ENCODE measurements at places on chromosomes 16 and 17. TPM values are rescaled to one million over a fixed set of nuclear protein-coding genes. Genes with fewer than 3 reads are reported as not detected.

DNA sequence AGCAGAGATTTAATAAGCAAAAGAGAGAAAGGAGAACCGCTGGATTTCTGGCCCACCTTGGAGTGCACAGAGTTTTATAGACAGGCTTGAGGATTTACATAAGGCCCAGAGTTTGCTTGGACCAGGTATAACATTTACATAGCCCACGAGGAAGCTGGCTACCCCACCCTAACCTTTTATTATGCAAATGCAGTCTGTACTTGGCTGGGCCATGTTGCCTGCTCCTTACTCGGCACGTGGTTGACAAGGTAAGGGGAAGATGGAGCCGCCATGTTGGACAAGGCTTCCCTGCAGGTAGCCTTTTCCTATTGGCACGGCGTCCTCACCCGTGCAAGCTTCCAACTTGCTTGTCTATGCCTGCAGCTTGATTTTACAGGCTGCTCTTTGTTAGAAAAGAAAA is 35.2 kb upstream of the HS3ST3A1 start:
- no peak for DNase-seq
- H3K4me3 ChIP-seq: no peak overlapping the region

DNA sequence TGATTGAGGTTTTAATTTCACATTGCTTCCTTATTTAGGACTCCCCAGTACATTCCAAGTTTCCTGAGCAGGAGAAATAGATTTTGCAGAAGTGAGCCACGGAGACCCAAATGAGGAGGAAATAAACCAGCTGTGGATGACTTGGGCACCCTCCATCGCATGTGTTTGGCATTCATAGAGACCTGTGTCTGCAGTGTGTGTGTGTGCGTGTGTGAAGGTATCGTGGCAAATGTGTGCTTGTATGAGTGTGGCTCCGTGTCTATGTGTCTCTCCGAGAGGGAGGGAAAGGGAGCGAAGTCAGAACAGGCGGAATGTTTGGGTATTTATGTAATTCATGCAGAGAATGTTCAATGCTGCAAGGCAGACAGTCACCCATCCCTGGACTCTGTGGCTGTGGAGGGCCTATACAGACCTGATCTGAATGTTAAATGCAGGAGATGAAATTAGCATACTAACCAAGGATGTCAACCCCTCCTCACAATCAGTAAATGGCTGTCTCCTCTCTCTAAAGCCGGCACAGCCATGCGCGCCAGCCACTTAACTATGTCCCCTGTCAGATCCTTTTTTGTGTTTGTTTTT is 186.0 kb upstream of the ZFHX3 start:
- DNase-seq: no peak
- H3K27me3 ChIP-seq: no peaks in the 10 kb centered on the region
- no peaks in the 10 kb centered on the region for H3K36me3 ChIP-seq
- no peak overlapping the region for H3K4me3 ChIP-seq

Gene CHAD
- not detected for total RNA-seq

Gene RPS2
- 5,556 TPM for total RNA-seq

GRCh38 chr16:75566040-75566757 is at the start of gene GABARAPL2:
Gene GABARAPL2, plus strand, starts transcription at chr16:75566379. Its CDS starts 108 bp downstream, at chr16:75566487.
- H3K27ac ChIP-seq: peak within 1 kb of the TSS; percentile 62
- H3K4me3 ChIP-seq: peak within 1 kb of the TSS; percentile 98
- H3K4me1 ChIP-seq: peaks cover 53% of the 10 kb centered on the region
- H3K27me3 ChIP-seq: peaks cover 19% of the 10 kb centered on the region

GRCh38 chr16:71754652-71755051 is 30.2 kb upstream of the PHLPP2 start:
- DNase-seq: no peak
- H3K4me3 ChIP-seq: peak overlapping the region; percentile 7
- peak overlapping the region; percentile 66 for H3K27ac ChIP-seq

- no peaks in the 10 kb centered on the region for H3K27me3 ChIP-seq
- DNase-seq: no peak
- no peaks in the 10 kb centered on the region for H3K36me3 ChIP-seq
- no peak overlapping the region for H3K4me3 ChIP-seq
- peaks cover 7% of the 10 kb centered on the region for H3K4me1 ChIP-seq
Measured at GRCh38 chr16:56715126-56715525, 14.8 kb upstream of the NUP93 start.

Gene TNFSF13
- 4.3 TPM for total RNA-seq

- H3K4me3 ChIP-seq: no peak overlapping the region
- no peak overlapping the region for H3K27ac ChIP-seq
- peaks cover 42% of the 10 kb centered on the region for H3K4me1 ChIP-seq
- no peak for DNase-seq
- no peaks in the 10 kb centered on the region for H3K27me3 ChIP-seq
- H3K36me3 ChIP-seq: no peaks in the 10 kb centered on the region
Measured at GRCh38 chr16:84356591-84357116, 11.7 kb upstream of the ATP2C2 start.

- peaks cover 2% of the 10 kb centered on the region for H3K4me1 ChIP-seq
- no peaks in the 10 kb centered on the region for H3K36me3 ChIP-seq
- H3K27ac ChIP-seq: no peak overlapping the region
- DNase-seq: no peak
- H3K4me3 ChIP-seq: no peak overlapping the region
Measured at GRCh38 chr17:20095336-20096080, 86.3 kb downstream of the SPECC1 start.

Gene TMEM235
- total RNA-seq: not detected

All from activated T-cell treated with anti-CD3 and anti-CD28 coated beads, Interleukin-2, amount 50 U/mL, for 72 hours (primary cell).